ENCODE measurements at places on chromosomes 4 and X. TPM values are rescaled to one million over a fixed set of nuclear protein-coding genes. Genes with fewer than 3 reads are reported as not detected.
A peak's percentile ranks its signal among the peaks of the same experiment; 100 is the strongest.

DNA sequence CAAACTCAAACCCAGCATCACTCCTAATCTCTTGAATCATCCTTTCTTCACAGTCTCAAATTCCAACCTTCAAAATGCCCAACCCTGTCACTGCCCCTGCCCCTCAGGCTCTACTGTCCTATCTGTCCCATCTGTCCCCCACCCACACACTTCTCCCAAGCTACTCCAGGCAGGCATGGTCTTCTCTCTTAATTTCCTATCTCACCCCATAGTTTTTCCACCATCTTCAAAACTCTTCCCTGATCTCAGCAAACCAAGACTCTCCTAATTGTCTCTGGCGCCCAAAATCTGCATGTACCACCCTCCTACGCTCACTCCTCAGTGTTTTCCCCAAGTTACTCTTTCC lies 644 bp downstream of the LAMP2 start:
- H3K27ac ChIP-seq: no peak overlapping the region
- DNase-seq: no peak
- peak overlapping the region; percentile 82 for H3K4me3 ChIP-seq
- H3K4me1 ChIP-seq: no peaks in the 10 kb centered on the region
- no peaks in the 10 kb centered on the region for H3K27me3 ChIP-seq

DNA sequence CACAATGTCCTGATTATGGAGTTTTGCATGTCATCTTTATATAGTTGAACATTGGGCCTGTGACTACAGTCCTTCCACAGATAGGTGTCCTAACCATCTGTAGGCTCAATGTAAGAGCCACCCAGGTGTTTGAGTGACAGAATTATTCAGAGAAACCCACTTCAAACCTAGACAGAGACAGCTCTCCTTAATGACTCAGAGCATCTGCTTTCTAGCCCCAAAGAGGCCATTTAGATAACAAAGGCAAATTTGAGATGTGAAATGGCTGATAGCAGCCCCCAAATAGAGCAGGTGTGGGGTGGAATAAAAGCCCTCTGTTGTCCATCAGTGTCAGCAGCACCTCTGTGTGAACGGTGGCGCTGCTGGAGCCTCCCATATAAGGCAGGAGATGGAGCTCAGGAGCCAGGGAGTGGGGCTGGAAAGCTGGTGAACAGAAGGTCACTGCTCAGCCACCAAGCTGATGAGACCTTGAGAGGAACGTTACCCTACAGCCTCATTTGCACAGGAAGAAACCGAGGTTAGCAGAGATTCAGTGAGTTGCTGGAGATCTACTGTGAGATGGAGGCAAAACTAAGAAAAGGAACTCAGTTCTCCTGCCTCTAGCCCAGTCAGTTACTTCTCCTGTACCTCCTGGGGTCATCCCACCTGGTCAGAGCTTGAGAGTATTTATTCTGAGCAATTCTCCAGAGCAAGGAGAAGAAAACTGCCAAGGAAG lies 153.3 kb upstream of the LNX1 start:
- no peak overlapping the region for H3K4me3 ChIP-seq
- H3K27me3 ChIP-seq: no peaks in the 10 kb centered on the region
- no peak overlapping the region for H3K27ac ChIP-seq
- no peaks in the 10 kb centered on the region for H3K4me1 ChIP-seq
- DNase-seq: no peak

DNA sequence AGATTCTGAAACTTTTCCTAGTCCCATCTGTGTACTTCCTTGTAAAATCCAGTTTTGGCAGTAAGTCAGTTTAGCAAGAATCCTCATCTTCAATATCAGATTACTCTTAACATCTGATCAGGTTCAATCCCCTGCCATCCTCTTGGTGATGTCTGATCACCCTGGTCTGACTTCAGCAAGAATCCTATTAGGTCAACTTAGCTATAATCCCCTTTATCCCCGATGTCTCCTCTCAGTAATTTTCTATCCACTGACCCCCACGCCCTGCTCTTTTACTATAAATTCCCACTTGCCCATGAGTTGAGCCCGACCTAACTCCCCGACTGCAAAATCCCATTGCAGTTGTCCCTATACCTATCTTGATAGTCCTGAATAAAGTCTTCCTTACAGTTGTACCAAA lies 57.9 kb upstream of the PRSS48 start:
- no peaks in the 10 kb centered on the region for H3K27me3 ChIP-seq
- H3K4me3 ChIP-seq: no peak overlapping the region

DNA sequence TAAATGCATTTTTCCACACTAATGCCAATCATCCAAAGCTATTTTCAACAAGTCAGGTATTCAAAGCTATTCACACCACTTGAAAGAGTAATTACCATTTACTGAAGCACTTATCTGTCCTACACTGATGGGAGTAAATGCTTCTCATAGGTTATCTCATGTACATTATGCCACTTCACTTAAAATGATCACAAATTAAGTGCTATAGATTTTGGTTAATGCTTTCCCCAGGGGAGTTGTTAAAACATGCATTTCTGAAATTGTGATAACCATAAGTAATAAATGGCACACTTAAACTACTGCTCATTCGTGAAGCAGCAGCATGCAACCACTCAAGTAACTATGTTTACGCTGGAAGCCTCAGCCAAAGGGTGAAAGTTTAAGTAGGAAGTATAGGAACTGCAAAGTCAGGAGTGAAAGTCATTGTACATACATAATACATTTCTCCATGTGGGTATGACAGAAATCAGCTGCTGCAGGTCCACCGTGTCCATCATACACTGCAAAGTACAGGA lies 6.6 kb downstream of the PPM1K start:
- H3K27me3 ChIP-seq: peaks cover 8% of the 10 kb centered on the region
- H3K4me1 ChIP-seq: no peaks in the 10 kb centered on the region
- H3K36me3 ChIP-seq: no peaks in the 10 kb centered on the region
- no peak for DNase-seq
- H3K27ac ChIP-seq: no peak overlapping the region

- H3K36me3 ChIP-seq: no peaks in the 10 kb centered on the region
- H3K4me3 ChIP-seq: no peak overlapping the region
- peak; percentile 11 for DNase-seq
- no peaks in the 10 kb centered on the region for H3K27me3 ChIP-seq
- H3K27ac ChIP-seq: no peak overlapping the region
Observed at GRCh38 chrX:129769467-129770154, 10.1 kb upstream of the SASH3 start.

DNA sequence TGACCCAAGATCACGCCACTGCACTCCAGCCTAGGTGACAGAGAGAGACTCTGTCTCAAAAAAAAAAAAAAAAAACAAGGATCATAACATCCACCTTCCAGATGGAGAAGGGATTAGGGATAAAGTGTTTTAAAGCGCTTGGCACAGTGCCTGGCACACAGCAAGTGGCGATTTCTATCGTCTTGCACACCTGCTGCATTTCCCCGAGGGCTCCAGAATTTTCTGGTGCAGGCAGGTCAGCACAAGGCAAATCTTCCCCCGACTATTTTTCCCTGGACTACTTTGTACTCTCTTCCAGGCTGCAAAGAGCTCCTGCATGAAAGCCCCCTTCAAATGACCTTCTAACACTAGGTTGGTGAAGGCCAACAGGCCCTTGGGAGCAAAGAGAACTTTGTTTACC lies 57.3 kb downstream of the APBB2 start:
- no peaks in the 10 kb centered on the region for H3K36me3 ChIP-seq
- DNase-seq: no peak
- no peaks in the 10 kb centered on the region for H3K4me1 ChIP-seq
- H3K27ac ChIP-seq: no peak overlapping the region
- H3K27me3 ChIP-seq: no peaks in the 10 kb centered on the region

GRCh38 chr4:113555868-113556267 lies 205.7 kb downstream of the CAMK2D start:
- no peak for DNase-seq
- peaks cover 6% of the 10 kb centered on the region for H3K4me1 ChIP-seq
- H3K4me3 ChIP-seq: no peak overlapping the region
- no peak overlapping the region for H3K27ac ChIP-seq

DNA sequence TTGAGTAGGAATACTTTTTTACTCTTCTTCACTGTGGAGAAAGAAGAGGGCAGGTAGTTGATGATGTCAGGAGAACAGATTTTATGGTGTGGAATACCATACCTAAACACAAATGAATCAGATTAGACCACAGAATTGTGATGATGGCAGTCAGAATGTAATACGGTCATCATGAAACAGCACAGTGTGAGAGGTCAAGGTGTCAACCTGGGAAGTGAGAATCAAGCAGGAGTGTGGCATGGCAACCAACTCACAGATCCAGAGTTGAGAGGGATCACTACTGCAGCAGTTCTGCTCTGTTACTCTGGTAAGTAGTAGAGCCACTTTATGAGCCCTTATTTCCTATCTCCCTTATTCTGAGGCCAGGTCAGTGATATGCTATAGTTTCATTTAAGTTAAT lies 27.7 kb downstream of the METTL14 start:
- H3K27ac ChIP-seq: no peak overlapping the region
- no peak for DNase-seq
- no peak overlapping the region for H3K4me3 ChIP-seq
- H3K36me3 ChIP-seq: no peaks in the 10 kb centered on the region

Gene CHRDL1
- total RNA-seq: 15.5 TPM

DNA sequence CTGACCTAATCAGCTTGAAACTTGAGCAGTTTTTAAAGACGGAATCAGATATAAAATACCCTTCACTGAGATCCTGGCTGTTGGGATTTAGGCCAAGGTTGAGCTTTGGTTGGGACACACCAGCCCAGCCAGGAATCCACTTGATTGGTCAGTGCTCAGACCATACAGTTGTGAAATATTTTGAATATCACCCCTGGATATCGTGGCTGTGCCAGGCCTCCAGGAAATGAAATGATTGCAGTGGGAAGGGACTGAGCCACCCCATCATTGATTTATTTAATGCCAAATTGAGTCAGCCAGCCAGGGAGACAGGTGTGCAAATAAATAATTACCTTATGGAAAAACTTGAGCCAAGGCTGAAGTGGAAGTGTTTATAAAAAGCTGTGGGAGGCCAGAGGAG lies 128.4 kb upstream of the SCML1 start:
- no peak overlapping the region for H3K4me3 ChIP-seq
- peaks cover 7% of the 10 kb centered on the region for H3K4me1 ChIP-seq
- H3K27me3 ChIP-seq: no peaks in the 10 kb centered on the region
- DNase-seq: no peak

- DNase-seq: no peak
- peaks cover 32% of the 10 kb centered on the region for H3K4me1 ChIP-seq
- H3K27me3 ChIP-seq: no peaks in the 10 kb centered on the region
- no peak overlapping the region for H3K4me3 ChIP-seq
- H3K27ac ChIP-seq: no peak overlapping the region
- H3K36me3 ChIP-seq: no peaks in the 10 kb centered on the region
Observed at GRCh38 chr4:84928089-84928488, 38.4 kb downstream of the WDFY3 start.

Gene YIPF6
- total RNA-seq: 29.9 TPM

DNA sequence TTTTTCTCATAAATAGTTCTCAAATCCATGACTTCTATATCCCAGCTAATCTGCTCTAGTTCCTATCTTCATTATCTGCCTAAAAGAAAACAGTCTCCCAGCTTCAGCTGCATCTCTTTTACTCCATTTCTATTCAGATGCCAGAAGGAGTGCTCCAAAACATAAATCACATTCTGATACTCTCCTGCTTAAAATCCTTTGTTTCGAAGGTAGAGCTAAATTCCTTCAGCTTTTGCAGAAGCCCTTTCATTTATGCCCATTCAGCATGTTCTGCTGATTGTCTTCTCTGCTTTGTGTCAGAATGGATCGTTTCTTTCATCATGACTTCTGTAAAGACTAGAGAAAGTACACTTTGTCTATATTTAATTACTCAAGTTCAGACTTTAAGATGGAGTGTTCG lies 440.1 kb upstream of the SMIM31 start:
- no peaks in the 10 kb centered on the region for H3K27me3 ChIP-seq
- H3K27ac ChIP-seq: no peak overlapping the region
- no peaks in the 10 kb centered on the region for H3K36me3 ChIP-seq
- DNase-seq: peak; percentile 16
- H3K4me3 ChIP-seq: no peak overlapping the region

DNA sequence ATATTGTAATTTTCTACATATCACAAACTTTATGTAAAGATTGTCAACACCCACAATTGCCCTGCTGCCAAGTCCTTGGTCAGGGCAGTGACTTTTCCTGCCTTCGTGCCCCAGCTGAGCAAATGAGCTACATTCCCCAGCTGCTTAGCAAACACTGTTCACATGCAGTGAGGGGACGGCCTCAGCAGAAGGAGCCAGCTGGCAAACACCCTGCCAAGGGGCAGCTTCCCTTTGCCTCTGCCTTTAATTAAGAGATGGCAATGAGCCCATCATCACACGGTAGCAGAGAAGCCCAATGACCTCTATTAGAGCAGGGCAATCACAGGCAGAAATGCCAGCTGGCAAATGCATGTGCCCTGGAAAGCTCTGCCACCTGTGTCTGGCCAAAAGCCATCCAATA lies 253.4 kb downstream of the EPHA5 start:
- no peak overlapping the region for H3K27ac ChIP-seq
- H3K27me3 ChIP-seq: no peaks in the 10 kb centered on the region
- no peaks in the 10 kb centered on the region for H3K36me3 ChIP-seq
- no peak overlapping the region for H3K4me3 ChIP-seq
- peaks cover 4% of the 10 kb centered on the region for H3K4me1 ChIP-seq

Gene KIT
- total RNA-seq: 4.6 TPM

DNA sequence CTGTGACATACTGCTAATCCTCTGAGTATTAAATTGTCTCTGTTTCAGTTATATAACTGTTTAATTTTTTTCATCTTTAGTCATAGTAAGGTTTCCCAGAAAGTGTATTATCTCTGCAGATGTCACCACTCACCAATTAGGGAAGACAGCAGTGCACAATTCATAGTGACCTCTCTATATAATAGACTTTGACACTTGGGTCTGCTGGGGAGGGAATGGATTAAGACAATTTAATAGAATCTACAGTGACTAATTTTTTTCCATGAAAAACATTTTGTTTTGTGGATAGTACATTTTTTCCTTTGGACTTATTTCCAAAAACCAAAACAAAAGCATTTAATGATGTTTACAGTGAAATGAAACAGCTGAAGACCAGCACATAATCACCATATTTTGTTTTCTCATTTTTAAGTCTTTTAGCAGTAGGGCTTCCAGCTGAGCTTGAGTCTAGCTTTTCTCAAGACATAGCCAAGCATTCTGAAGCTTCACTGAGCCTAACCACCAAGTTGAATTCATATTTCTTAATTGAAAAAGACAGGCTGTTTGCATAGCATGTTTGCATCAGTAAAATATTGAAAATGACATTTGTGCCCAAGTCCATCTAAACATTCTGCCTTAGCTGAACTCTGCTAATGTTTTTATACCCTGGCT lies 69.5 kb downstream of the PCDH19 start:
- H3K36me3 ChIP-seq: no peaks in the 10 kb centered on the region
- H3K4me3 ChIP-seq: no peak overlapping the region
- no peaks in the 10 kb centered on the region for H3K4me1 ChIP-seq
- no peak for DNase-seq

Gene RIPPLY1
- not detected for total RNA-seq

GRCh38 chrX:27555514-27555913 lies 34.6 kb upstream of the DCAF8L2 start:
- H3K36me3 ChIP-seq: no peaks in the 10 kb centered on the region
- H3K27ac ChIP-seq: no peak overlapping the region
- no peaks in the 10 kb centered on the region for H3K27me3 ChIP-seq
- DNase-seq: peak; percentile 65
- H3K4me3 ChIP-seq: no peak overlapping the region

DNA sequence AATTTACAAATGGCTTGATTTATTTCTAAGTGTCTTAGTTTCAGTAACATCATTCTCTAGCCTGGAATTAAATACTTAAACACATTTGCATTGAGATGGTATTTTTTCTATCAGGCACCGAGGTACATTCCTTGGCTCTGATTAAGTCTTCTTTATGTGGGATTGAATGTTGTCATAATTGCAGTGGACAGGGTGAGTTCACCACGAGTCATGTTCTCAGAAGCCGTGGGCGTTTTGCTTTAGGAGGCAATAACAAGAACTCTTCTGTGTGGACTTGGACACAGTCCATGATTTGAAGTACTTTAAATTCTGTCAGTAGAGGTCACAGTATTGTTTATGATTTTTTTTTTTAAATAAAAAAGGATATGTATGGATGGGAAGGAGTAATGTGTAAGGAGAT lies 57.1 kb upstream of the EFHC2 start:
- H3K4me3 ChIP-seq: no peak overlapping the region
- no peaks in the 10 kb centered on the region for H3K27me3 ChIP-seq
- DNase-seq: no peak
